ENCODE measurements at places on chromosomes 1 and 21. TPM values are rescaled to one million over a fixed set of nuclear protein-coding genes. Genes with fewer than 3 reads are reported as not detected.
A peak's percentile ranks its signal among the peaks of the same experiment; 100 is the strongest.

The ADAMTS1 gene
- 130 TPM for total RNA-seq

DNA sequence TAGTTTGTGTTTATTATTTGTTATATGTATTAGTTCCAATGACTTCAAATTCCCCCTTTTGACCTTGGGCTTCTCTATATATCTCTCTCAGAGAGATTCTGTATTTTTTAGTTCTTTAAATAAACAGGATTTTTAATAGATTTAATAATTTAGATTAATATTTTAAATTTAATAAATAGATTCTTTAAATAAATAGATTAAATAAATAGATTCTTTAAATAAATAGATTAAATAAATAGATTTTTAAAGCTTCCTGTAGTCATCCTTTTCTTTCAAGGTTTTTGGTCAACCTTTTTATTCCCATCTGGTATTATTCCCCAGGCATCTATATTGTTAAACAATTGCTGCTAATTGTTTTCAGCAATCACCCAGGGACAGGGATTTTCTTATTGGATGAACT is 721.9 kb upstream of the ADAMTS5 start:
- no peak for DNase-seq

DNA sequence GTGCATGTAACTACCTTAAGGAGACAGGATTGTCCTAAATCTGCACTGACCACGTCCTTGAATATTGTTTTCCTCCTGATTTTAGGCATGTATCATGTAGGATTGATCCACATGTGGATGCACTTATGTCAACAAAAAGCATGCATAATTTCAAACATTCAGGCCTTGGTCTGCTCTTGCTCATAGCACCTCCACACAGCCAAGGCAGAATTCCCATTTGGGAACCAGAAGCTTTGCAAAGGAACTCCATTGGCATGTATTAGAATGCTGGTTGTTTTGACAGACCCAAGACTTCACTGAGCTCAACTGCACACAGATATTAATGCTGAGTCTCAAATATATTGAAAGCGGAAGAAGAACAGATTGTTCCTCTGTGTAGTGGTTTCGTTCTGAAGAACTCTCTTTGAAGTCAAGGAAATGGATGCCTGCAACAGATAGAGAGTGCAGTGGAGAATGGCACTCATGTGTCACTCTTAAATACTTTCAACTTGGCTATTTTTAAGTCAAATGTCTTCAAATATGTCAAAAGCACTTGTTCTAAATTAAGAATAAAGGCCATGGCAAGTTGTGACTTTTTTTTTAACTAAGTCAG is 387.6 kb downstream of the LTN1 start:
- DNase-seq, result no peak

- no peak for DNase-seq
These were observed 22.7 kb upstream of the PIK3CD start for GRCh38 chr1:9628541-9629444.

GRCh38 chr1:208154040-208154439 is 90.1 kb downstream of the PLXNA2 start:
- no peak for DNase-seq

DNA sequence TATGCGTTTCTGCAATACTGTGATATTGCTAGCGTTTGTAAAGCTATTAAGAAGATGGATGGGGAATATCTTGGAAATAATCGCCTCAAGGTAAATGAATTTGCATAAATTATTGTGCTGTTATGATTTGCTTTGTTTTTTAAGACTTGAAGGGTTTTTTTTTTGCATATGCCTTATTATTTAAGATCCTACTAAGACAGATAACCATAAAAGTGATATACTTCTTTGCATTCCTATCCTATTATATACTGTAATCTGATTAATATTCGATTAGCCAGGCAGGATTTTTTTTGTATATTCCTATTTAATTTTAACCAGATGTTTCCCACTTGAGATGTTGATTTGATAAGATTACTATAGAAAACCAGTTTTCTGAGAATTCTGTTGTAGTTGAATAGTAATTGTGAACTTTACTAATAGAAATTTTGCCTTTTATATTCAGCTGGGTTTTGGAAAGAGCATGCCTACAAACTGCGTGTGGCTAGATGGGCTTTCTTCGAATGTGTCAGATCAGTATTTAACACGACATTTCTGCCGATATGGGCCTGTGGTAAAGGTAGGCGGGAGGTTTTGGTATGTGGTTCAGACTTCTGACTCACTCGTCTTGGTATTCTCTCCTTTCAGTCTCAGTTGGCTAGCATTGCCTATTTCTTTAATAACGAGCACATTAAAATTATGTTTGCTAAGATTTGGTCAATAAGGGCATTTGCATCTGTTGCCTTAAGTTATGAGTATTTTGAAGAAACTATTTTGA is 56.8 kb downstream of the ZBTB17 start:
- DNase-seq, result peak; percentile 84

- DNase-seq, result peak; percentile 87
These were observed 421.8 kb downstream of the PTBP2 start for GRCh38 chr1:97143236-97143882.

- no peak for DNase-seq
These were observed 187.0 kb upstream of the ESRRG start for GRCh38 chr1:216910081-216910840.

DNA sequence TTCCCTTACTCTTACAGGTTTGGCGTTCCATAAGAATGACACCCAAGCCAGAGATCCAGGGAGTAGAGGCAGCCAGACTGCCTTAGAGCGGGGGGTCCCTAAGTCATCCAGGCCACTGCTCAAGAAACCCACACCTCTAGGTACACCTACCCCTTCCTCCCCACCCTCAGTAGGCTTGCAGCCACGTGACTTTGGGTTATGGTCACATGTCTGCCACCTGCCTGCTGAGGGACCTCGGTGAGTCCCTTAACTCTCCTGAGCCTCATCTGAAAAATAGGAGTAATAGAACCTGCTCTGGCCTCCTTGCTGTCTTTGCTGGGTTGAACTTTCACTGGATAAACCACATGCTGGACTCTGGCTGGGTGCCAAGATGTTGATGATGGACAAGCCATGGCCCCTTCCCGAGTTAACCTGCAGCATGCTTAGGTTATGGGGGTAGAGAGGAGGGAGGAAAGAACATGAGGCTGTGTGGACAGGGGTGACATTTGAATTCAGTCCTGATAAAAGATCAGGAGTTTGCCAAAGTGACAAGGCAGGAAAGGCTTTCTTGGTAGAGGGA is 4.5 kb downstream of the RPS6KA1 start:
- no peak for DNase-seq

- DNase-seq, result no peak
These were observed 716 bp downstream of the CTBS start for GRCh38 chr1:84573481-84573966.

DNA sequence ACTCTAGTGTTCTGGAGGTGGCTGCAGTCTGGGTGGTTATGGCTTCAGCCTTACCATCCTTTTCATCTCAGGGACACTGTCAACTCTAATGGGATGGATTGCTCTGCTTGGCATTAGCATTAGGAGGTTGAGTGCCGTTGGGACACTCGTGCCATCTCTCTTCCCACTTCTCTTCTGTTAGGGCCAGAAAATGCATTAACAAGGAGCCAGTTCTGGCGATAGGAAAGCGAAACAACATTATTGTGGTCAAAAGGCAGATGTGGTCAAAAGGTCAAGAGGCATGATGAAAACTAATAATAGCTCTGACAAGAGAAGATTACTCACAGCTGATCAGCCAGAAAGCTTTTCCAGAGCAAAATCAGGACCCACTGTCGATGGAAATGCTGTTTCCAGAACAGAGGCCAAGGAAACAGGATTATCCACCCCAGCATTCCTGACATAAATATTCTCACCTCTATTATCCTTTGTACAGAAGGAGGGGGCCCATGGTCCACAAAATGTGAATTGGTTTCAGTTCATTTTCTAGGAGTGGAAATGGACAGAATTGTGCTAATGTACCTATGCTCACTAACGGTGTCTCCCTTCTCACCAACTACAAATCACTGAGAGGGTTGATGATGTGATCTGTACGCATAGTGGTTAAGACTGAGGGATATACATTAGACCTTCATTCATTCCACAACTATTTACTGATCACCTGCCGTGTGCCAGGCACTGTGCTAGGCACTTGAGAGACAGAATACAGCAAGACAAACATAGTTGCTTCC is 72.0 kb downstream of the ST6GALNAC5 start:
- DNase-seq, result peak; percentile 38

Measured in renal cortical epithelial cell (primary cell).